NCI-H774 (cell line): ENCODE measurements at places on chromosomes 7 and 10.

DNA sequence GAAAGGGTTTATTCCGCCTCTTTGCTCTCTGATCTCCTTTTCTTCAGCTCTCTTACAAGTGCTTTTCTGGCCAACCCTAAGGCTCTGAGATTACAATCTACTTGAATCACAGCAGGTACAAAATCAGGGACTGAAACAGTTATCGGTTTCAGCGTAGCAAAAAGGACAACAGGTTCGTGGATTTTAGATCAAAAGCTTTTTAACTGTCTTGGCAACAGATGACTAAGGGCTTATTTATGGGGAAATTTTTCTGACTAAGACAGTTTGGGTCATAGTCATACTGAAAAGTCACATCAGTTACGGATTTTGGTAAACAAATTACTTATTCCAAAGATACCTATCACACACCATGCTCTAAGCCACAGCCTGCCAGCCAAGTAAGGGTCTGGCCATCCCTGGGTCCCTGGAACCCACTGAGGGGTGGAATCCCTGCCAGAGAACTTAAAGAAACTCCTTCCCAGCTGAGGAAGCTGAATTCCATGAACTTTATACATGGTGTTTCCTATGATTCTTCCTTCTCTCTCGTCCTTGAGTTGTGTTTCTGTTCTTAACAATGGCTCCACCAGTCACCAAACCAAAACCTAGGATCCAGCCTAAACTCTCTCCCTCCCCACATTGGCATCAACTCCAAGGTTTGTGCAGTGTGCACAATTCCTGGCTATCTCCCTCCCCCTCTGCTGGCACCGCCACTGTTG, 169.3 kb downstream of the FAM107B start:
- DNase-seq, result no peak

- no peak for DNase-seq
Observed at GRCh38 chr7:159027056-159027788, 117.4 kb downstream of the VIPR2 start.

GRCh38 chr7:21393937-21394336, 33.9 kb upstream of the SP4 start:
- DNase-seq, result no peak

GRCh38 chr7:157713591-157713990, 376.8 kb downstream of the DNAJB6 start:
- DNase-seq, result no peak

DNA sequence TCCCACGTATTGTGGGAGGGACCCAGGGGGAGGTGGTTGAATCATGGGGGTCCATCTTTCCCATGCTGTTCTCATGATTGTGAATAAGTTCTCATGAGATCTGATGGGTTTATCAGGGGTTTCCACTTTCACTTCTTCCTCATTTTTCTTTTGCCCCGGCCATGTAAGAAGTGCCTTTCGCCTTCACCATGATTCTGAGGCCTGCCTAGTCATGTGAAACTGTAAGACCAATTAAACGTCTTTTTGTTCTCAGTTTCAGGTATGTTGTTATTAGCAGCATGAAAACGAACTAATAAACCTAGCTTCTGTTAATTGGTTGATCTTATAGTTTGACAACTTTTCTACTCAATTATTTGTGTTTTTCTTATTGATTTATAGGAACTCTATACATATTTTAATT, 206.3 kb downstream of the NXPH1 start:
- DNase-seq, result no peak

GRCh38 chr7:90246171-90246570, 1.2 kb downstream of the CFAP69 start:
- DNase-seq, result no peak

GRCh38 chr7:81937091-81937490, 167.2 kb upstream of the HGF start:
- no peak for DNase-seq

DNA sequence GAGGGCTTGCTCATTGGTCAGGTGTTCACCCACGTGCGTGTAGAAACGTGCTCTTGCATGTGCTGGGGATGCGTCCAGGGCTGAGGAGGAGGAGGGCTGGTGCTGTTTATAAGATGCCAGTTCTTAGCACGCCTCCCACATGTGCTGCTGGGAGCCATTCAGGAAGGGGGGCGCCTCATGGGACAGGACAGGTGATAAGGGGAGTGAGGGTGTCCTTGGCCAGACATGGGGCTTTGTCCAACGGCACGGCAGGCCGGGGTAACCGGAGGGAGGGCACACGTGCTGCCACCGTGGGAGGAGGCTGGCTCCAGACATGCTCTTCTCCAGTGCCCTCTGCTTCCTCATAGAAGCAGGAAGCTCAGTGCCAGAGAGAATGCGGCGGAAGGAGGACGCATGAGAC, 150.0 kb downstream of the ZMYND11 start:
- DNase-seq, result no peak

DNA sequence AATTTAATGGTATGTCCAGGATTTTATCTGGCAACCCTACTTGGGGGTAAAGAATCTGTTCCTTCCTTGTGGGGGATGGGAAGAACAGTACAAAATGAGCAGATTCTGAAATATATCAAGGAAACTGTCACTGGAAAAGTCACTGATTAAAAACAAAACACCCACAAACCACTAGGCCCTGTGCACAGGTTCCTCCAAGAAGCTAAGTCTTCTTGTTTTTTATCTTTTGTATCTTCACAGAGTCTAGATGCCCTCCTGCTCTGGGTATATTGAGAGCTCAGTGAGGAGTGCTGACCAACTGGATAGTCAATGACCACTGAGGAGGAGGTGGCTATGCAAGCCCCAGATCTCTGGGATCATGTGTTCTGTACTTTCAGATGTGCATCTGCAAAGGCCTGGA, 86.8 kb upstream of the ANKRD1 start:
- DNase-seq, result no peak

- DNase-seq, result no peak
Observed at GRCh38 chr10:35927341-35927740, 285.2 kb upstream of the FZD8 start.

- no peak for DNase-seq
Observed at GRCh38 chr7:118013252-118014010, 140.2 kb upstream of the CTTNBP2 start.

GRCh38 chr10:47140761-47141348, 159.1 kb upstream of the GDF10 start:
- no peak for DNase-seq

DNA sequence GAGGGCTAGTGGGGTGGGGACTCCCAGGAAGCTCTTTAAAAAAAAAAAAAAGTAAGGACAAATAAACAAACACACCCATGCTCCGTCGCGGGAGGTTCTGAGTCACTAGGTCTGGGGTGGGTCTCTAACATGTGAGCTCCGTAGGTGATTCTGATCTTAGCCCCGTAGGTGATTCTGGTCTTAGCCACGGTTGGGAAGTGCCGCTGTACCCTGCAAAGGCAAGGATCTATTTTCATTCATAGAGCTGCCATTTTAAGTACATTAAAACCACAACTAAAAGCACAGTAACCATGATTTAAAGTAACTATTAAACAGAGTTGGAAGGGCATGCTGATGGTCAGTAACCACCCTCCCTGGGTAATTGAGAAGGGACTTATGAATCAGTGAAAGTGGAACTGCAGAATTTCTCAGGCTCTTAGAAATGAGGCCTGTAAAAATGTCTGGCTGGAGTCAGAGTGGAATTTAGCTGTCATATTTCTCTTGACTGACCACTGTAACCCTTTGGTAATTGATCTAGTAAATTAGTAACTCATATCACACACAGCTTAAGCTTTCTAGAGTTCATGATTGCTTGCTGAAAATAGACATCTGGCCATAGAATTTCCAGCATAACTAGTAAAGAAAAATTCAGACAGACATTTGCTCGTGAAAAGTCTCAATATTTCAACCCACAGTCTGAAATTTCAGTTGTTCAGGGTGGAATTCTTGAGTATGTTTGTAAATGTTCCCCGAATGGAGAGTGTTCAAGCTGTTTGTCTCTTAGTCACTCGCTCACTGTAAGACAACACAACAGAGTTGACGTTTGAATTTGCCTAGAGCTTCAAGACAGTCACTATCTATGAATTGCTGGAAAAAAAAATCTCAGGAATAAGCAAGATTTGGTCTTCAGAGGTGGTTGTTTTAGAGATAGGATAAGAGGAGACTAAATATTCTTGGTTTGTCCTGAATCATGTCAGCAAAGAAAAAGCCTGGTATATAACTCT, 34.2 kb upstream of the TCF7L2 start:
- DNase-seq, result no peak

GRCh38 chr7:2225830-2226229, 6.9 kb downstream of the MAD1L1 start:
- DNase-seq, result no peak

GRCh38 chr10:120005207-120006201, 113.0 kb downstream of the SEC23IP start:
- no peak for DNase-seq

DNA sequence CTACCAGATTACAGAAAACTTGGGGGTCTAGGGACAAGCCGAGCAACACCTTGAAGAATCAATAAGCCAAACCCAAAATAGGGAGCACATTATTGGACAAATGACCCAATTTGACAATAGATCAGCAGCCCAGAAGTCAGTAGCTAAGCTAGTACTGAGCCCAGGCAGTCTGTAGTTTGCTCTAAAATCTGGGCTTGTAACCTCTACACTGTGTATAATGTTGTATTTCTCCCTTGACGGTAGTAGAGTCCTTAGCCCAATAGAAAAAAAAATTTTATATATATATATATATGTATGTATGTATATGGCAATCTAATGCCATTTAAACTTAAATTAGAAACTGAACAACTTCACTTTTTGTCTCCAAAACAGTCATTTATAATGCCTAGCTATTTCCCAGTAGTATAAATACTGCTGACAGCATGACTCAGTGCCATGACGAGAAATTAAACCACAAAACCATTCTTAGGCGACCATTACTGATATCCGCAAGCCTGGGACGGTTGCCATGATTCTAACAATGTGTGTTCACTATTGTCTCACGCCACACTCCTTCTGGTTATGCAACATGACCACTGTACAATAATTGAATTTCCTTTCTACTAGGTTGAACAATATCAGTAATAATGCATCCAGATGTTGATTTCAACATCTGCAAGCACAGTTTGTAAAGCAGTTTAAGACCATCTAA, 110.5 kb downstream of the IPMK start:
- DNase-seq, result peak; percentile 14

GRCh38 chr10:34384372-34384771, 430.7 kb downstream of the PARD3 start:
- DNase-seq, result no peak

DNA sequence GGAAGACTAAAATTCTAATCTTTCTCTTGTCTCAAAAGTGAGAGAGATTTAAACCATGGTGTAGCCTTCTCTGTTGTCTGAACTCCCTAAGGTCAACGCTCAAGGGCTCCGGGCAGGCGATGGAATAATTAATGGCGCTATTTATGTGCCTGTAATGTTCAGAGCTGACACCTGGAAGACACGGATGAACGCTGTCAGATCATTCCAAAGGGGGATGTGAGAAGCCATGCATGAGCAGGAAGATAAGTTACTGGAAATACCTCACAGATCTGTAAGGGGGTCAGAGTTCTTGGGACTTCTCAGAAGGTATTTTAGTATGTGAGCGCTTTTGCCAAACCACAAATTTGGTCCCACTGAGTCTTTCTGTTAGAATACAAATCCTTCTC, 73.3 kb upstream of the MTPN start:
- no peak for DNase-seq

DNA sequence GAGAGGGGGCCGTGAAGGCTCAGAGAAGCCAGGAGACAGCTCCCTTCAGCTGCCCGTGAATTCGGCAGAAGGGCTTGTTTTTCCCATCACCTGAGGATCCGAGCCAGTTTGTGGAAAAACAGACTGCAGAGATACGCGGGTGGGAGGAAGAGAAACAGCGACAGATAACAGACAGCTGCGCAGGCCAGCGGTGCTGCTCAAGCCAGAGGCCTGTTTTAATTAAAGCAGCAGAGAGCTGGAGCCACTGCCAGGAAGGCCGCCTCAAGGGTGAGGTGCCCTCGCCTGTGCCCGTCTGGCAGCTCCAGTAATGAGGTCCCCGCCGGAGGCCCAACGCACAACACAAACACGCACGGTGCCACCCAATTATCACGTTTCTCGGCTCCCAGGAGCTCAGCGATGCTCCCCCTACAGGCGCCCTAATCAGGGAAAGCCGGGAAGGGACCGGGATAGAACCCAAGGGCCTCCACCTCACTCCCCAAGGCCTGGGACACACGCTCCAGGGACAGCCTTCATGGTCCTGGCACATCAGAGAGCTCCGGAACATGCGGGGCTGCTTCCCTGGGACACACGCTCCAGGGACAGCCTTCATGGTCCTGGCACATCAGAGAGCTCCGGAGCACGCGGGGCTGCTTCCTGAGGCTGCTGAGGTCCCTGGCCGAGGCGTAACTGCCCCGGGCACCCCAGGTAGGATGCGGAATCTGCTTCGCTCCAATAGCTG, 60.6 kb upstream of the DNAAF5 start:
- DNase-seq, result no peak

DNA sequence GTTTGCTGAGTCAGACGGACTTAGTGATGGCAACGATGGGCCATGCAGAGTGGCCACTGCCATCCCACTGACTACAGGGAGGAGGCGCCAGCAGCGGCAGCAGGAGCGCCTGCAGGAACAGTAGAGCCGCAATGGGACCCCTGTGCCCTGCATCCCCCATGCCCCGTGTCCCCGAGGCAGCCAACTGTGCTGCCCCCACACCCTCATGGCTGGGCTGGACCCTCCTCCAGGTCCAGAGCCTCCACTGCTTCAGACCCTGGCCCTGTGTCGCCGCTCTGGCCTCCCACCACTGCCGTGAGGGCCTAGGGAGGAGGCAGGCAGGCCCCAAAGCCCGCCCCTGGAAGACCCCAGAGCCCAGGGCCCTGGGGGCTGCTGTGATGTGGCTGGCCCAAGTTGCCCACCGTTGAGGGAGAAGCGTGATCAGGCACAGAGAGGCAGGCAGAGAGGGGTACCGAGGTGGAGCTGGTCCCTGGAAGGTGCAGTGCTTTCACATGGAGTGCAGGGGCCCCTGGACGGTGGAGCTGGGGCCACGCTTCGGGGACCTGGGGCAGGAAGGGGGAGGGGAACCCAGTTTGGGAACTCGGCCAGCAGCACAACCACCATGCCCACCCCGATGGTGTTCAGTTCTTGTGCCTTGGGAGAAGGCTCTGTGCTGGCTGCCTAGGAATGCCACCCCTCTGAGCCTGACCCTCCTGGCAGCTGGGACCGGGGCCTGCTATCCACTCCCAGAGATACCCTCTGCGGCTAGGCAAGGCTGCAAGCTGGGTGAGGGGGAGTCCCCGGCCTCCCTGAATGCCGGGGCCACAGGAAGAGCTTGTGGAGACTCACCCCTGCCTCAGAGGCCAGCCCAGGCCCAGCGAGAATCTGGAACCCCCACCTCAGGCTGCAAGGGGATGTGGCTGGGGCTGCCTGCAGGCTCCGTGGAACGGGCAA, 32.6 kb downstream of the DKK1 start:
- DNase-seq, result no peak

- no peak for DNase-seq
Observed at GRCh38 chr10:29709484-29710002, 74.8 kb upstream of the SVIL start.

GRCh38 chr7:137408126-137408525, 64.6 kb upstream of the PTN start:
- DNase-seq, result no peak
